ENCODE measurements at places on chromosomes 4 and X.

DNA sequence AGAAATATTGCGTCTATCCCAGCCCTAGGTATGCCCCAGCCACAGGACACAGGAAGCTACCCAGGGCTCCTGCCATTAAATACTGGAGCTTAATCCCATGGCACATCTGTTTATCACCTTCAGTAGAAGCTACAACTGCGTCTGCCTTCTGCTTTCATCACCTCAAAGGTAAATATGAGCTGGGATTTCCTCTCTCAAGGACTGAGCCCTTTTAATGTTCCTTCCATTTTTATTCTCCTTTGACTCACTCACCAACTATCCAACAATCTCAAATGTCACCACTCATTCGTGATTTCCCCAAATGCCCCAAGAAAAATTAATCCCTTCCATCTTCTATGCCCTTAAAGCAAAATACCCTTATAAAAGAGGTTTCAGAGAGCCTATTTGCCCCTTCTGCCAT, 1.8 kb upstream of the MID1 start:
- DNase-seq: no peak

DNA sequence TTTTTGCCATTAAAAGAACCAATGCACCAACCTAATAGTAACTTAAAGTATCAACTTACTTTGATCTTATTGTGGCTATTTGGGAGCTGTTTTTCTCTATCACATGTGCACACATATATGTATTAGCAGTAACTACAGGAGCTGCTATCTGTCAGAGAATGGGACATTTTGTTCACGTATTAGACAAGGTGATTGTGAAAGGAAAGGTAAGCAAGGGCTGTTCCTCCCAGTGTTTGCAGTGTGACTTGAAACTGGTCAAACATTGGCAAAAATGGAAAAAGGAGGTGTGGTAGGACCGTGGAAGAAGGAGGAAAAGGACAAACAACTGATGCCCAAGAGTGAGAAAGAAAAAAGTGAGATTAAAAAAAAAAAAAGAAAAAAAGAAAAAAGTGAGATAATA, 43.1 kb upstream of the KLHL2 start:
- DNase-seq: no peak

DNA sequence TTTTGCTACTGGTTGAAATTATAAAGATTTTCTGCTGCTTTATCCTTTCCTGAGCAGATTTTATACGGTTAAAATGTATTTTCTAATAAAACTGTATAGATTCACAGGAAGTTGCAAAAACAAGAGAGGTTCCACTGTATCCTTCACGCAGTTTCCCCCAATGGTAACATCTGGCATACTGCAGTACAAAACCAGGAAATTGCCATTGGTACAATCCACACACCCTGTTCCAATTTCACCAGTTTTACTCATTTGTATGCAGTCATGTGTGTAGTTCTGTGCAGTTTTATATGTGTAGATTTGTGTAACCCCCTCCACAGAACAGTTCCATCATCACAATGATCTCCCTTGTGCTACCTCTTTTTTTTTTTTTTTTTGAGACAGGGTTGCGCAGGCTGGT, 20.0 kb downstream of the DDX3X start:
- DNase-seq: no peak

DNA sequence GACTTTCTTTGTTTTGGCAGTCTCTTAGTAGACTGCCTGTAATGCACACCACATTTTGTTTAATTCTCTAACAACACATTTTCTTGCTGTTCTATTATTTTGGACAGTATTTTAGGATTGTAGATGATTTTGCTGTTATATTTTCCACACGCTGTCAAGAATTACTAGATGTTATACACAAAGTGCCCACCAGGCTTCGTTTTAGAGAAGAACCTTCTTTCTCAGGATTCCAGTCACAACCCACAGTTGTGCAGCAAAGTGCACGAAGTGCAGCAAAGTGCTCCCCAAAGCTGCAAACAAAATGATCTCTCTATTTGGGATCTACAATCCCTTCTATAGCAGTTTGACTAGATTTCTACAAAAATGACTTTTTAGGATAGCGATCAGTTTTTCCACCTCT, 2.4 kb downstream of the ZNF141 start:
- no peak for DNase-seq

DNA sequence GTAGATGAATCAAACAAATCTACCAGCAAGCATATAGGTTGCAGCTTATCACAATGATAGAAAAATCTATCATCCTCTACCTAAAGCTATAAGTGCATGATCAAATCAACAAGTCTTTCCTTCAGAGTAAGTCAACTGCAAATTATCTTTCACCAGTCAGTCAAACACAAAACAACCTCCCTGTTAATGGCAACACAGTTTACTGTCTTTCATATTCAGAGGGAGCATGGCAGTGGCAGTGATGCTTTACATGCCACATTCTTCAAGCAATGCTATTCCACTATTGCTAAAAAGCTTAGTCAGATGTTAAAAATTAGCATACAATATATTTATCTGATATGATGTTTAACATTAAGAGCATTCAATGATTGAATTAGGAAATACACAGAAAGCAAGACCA, 245.1 kb upstream of the KLHL4 start:
- no peak for DNase-seq

- no peak for DNase-seq
These were observed 54.3 kb upstream of the MAGEB2 start for GRCh38 chrX:30161043-30161442.

GRCh38 chrX:136397001-136397400, 90.7 kb upstream of the BRS3 start:
- no peak for DNase-seq

- DNase-seq: no peak
These were observed 39.3 kb upstream of the LPAR4 start for GRCh38 chrX:78708262-78708661.

DNA sequence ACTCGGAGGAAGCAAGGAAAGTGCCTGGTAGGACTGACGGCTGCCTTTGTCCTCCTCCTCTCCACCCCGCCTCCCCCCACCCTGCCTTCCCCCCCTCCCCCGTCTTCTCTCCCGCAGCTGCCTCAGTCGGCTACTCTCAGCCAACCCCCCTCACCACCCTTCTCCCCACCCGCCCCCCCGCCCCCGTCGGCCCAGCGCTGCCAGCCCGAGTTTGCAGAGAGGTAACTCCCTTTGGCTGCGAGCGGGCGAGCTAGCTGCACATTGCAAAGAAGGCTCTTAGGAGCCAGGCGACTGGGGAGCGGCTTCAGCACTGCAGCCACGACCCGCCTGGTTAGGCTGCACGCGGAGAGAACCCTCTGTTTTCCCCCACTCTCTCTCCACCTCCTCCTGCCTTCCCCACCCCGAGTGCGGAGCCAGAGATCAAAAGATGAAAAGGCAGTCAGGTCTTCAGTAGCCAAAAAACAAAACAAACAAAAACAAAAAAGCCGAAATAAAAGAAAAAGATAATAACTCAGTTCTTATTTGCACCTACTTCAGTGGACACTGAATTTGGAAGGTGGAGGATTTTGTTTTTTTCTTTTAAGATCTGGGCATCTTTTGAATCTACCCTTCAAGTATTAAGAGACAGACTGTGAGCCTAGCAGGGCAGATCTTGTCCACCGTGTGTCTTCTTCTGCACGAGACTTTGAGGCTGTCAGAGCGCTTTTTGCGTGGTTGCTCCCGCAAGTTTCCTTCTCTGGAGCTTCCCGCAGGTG, 637 bp downstream of the AR start:
- DNase-seq: no peak

- DNase-seq: no peak
These were observed 2387.6 kb downstream of the PCDH7 start for GRCh38 chr4:33107814-33108213.

GRCh38 chr4:47536966-47537365, 51.9 kb downstream of the ATP10D start:
- DNase-seq: no peak

- DNase-seq: no peak
These were observed 15.1 kb upstream of the MAD2L1 start for GRCh38 chr4:120081726-120082125.

GRCh38 chr4:13296986-13297385, 187.2 kb downstream of the RAB28 start:
- DNase-seq: no peak

DNA sequence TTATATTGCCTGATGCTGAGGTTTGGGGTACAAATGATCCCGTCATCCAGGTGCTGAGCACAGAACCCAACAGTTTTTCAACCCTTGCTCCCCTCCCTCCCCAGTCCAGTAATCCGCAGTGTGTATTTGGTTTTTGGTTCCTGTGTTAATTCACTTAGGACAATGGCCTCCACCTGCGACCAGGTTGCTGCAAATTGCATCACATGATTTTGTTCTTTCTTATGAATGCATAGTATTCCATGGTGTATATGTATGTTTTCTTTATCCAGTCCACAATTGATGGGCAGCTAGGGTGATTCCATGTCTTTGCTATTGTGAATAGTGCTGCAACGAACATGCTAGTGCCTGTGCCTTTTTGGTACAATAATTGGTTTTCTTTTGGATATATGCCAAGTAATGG, 25.4 kb downstream of the GABRQ start:
- no peak for DNase-seq

DNA sequence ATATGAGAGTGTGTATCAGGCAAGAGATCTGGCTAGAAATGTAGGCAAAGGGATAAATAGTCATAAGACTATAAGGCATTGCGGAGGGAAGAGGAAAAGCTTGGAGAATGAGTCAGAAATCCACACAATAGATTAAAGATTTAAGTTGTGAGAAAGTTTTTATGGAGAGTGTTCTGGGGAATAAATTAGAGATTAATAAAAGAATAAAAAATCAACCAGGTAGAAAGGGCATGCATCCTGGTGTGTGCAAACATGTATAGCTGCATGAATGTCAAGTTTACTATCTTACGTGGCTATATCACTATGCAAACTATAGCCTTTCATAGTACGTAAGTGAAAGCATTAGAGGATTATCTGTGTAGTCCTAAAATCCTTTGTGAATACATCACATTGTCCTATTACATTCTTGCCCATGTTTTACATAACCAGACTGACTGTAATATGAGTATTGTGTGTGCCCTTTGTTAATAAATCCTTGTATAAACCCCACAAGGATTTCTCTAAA, 36.9 kb downstream of the SNCA start:
- no peak for DNase-seq

DNA sequence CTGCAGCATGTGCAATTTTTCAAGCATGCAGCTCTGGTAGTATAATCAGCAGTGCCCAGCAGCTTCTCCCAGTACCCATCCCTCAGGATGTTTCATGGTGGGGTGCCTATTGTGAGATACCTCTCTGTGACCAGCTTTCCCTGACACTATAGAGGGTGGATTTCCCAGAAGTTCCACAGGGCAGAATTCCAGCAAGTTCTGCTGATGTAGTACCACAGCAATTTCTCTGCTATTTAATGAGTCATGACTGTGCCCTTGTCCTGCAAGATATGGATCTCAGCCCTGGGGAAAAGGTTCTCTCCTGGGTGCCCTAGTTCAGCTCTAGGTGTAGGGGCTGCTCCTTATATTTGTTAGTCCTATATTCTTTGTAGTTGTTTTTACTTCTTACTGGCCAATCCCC, 174.8 kb downstream of the ENOX2 start:
- DNase-seq: no peak

DNA sequence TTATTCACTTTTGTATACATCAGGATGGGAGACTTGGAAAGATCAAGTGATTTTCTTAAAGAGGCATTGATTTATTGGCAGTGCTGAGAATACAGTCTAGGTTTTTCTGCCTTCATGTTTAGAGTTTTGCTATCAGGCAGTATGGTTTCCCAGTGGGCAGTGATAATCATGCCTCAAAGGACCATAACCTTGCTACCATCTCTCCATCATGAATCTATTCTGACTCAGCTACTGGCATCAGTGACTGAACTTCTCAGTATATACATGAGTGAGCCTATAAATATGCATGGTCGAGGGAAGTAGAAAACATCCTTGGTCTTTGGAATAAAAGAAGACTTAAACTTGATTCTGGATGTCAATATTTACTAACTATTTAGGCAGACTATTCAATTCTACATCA, 562.0 kb upstream of the AADAT start:
- DNase-seq: no peak

DNA sequence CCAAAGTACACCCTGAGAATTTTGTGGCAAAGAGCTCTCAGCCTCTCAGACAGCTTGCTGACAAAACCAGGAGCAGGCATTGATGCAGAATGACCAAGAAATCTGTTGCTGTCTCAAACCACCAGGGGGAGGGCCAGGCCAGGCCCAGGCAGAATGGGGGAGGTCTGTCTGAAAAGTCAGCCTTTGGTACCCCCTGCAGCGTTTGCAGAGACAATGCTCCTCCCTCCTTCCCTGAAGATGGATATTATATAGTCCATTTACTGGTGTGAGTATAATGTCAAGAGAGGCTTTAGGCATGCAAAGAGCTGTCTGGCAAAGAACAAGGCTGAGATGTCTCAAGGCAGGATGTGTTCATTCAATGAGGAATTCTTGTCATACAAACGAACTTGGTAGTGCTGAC, 52.9 kb upstream of the TRPC5OS start:
- no peak for DNase-seq

GRCh38 chr4:179766938-179767337, 2324.7 kb upstream of the AGA start:
- DNase-seq: no peak

GRCh38 chr4:110619463-110620247, 3.2 kb downstream of the PITX2 start:
- no peak for DNase-seq

- no peak for DNase-seq
These were observed 30.5 kb downstream of the FGF2 start for GRCh38 chr4:122857160-122857559.

DNA sequence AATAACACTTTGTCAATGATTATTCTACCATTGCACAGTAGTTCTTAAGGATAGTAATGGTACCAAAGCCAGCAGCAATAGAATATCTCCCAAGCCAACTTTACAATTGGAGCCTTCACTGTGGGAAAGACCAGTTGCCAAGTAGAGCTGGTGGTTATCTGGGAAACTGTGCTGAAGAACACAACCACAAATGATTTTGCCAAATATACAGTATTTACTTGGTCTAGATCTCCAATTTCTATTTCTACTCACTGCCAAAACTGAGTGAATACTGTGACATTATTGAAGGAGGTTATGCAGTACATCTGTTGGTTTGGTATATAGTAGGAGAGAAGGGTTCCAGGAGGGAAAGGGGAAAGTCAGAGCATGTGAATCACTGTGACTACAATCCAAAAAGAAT, 3.8 kb downstream of the TET2 start:
- no peak for DNase-seq

DNA sequence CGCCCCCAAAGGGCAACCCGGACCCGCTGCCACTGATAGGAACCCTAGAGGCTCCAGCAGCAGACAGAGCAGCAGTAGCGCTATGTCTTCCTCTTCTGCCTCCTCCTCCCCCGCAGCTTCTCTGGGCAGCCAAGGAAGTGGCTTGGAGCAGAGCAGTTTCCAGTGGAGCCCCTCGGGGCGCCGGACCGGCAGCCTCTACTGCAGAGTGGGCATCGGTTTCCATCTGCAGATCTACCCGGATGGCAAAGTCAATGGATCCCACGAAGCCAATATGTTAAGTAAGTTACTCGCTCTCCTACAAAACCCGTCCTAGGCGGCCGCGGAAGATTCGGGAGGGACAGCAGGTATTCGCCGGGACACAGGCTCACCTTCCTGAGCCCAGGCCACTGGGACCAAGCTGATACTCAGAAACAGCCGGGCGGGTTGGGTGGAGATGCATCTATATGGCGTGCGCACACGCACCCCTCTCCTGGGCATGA, 477 bp downstream of the FGF5 start:
- DNase-seq: no peak
